ENCODE measurements at places on chromosomes 3 and 15.

GRCh38 chr3:141682007-141682406, 56.1 kb upstream of the RNF7 start:
- no peak for DNase-seq

DNA sequence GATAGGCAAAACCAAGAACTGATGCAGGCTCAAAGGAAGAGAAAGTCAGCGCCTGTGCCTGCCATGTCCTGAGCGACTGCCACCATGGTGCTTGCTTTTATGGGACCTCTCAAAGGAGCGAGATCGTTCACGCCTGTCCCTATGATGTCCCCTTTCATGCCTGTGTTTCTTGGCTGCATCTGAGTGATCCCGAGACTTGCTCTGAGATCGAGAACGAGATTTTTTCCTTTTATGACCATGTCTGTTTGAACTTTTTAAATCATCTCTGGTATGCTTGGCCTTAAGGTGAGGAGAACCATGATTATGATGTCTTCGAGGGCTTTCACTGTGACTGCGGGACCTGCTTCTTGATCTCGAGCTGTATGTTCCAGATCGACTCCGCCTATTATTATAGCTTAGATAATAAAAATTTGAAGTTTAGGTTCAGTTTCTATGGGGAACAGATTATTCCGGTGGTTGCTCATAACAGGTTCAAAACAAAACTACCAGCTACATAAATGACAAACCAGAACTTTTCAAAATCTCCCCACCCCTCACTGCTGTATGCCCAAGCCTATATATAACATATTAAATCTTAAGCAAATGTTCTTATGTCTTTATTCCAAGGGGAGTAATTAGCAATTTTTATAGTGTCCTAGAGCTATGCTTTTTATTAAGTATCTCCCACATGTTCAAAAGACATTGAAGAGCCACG, 11.6 kb downstream of the CCNL1 start:
- no peak for DNase-seq

GRCh38 chr15:47412802-47413201, 304.5 kb upstream of the SEMA6D start:
- DNase-seq: no peak

DNA sequence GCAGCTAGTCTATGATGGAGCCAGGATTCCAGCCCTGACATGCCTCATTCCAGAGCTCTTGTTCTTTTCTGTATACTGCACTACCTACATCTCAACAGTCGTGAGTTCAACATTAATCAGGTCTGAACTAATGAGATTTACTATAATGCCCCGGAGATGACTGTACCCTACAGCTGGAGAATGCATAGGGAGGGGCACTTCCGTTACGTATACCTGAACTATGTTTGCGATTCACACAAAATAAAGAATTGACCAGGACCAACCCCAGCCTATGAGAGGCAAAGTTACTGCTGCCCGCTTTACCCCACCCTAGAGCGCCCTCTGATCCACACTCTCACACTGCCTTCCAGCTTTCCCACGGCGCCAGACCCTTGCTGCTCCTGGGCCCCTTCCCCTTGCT, 97.0 kb downstream of the IGF2BP2 start:
- DNase-seq: no peak

- DNase-seq: no peak
Observed at GRCh38 chr3:63413523-63413922, 135.4 kb downstream of the SYNPR start.

DNA sequence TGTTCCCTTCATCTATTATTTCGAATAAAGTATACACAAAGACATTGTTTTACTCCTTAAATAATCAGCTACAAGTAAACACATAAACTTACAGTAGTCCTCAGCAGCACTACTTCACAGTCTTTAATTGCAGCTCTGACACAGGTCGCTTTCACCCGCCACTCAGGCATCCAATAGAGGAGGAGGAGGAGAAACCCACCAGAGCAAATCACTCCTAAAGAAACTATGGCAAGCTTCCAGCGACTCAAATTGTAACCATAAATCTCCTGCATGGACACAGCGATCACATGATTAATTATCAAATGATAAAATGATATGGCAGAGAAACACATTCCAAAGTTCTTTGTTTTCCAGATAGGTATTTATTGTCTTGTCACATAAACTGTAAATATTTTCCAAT, 26.2 kb downstream of the ATP13A3 start:
- no peak for DNase-seq

DNA sequence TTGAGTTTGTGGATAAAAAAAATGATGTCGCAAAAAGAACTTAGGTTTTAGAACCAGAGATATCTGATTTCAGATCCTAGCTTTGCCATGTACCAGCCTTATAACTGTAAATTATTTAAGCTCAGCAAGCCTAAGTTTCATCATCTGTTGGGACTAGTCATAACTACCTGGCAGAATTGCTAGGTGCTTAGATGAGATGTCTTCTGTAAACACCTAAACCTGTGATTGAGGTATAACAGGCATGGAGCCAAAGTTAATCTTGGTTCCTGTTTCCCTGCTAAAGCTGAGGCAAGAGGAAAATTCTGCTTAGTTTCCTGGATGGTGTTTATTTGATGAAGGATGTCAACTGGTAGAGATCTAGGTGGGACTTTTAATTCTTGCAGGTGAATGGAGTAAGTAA, 331.3 kb upstream of the RBMS3 start:
- DNase-seq: no peak

DNA sequence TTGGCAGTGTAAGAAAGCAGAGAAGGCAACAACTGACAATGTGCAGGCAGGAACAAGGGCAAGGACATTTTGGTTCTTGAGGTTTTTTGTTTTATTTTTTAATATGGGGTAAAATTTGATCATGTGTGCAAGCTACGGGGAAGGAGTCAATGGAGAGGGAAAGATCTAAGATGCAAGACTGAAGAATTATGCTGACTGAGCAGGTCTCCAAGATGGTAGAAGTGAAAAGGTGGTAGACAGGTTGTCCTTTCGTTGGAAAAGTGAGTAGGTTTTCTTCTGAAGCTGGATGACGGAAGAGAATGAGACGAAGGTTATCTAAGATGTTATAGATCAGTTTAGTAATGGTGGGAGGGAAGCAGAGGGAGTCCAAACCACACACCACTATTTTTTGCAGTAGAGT, 4.2 kb downstream of the CD47 start:
- DNase-seq: no peak

GRCh38 chr15:59528961-59529402, 82.6 kb upstream of the GCNT3 start:
- DNase-seq: peak; percentile 74

DNA sequence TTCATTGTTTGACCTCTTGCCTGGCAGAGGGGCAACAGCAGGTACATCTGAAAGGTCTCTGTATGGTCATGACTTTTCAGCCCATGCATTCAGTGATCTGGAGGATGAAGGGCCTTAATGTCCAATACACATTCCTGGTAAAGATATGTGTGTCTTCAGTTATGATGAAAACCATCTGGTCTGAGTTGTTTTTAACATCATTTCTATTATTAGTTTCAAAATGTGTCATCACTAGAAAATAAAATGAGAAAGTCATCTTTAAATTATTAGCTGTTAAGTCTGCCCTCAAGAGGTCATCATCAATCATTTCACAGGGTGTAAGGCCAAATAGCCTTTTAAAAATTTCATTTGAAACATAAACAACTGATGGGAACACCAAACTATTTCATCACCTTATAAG, 92.1 kb upstream of the PLSCR4 start:
- DNase-seq: no peak

DNA sequence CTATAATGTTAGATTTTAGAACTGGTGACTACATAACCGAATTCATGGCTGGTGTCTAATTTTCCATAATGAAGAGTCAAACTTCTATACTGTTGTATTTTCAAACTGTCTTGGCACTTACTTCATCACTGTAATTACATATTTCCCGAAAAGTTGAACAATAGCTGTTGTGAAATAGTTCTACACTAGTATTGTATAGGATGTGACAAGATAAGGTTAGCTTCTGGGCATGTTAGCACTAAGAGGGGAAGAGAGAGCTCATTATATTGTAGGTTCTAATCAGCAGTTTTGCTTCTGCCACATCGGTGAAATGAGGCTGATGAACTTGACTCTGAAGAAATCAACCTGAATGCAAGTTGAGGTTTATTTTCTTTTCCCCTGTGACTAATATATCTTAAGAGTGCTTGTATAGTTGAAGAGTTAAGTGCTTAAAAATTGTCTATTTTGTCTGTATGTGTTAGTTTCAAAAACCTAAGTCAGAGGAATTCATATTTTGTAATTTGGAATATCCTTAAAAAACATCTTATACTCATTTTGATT, 8.9 kb downstream of the GYG1 start:
- DNase-seq: peak; percentile 25

- peak; percentile 20 for DNase-seq
Observed at GRCh38 chr3:94036909-94037507, 8.6 kb upstream of the STX19 start.

DNA sequence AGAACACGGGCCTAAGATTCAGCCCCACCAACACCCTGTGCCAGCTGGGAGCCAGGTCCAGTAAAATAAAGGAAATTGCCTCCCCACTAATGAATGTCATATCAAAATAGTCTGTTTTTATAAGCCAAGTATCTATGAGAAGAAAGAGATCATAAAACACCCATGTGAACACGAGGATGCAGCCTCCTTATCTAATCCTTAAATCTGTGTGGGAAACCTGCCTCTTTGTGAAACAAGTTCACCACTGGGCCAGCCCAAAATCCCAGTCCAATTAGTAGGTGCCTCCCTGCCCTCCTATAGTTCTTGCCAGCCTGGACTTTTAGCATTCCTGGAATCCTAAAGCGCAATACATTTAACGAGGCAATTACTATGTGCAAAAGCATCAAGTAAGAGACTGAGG, 42.0 kb downstream of the SCAPER start:
- DNase-seq: no peak

GRCh38 chr15:90868261-90868689, at the start of gene FURIN:
FURIN (plus strand) TSS chr15:90868588; CDS start chr15:90875741, 7,153 bp downstream.
- DNase-seq: no peak

DNA sequence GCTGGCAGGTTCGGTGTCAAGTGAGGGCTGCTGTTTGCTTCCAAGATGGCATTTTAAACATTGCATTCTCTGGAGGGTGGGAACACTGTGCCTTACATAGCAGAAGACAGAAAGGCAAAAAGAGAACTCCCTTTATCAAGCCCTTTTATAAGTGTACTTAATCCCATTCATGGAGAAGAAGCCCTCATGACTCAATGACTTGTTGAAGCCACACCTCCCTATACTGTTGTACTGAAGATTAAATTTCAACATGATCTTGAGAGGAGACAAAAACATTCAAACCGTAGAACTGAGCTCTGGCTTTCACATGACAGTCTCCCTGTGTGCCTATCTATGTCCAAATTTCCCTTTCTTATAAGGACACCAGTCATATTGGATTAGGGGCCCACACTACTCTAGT, 443.4 kb upstream of the CDIN1 start:
- no peak for DNase-seq

DNA sequence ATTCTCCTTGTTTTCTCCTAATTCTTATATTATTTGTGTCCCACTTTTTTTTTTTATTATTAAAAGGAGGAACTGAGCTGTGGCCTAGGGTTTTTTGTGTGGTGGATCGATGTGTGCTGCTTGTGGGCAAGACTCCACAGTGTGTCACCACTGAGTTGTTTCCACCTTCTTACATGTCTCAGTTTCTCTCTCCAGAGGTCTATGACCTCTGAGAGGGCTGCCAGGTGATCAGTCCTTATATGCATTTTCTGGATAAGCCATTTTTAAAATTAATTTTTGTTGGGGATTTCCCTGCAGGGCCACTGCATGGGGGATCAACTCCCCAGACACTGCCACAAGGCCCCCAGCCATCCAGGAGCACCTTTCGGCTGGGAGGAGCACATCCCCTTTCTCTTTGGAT, 27.8 kb downstream of the IQCF6 start:
- no peak for DNase-seq

- no peak for DNase-seq
Observed at GRCh38 chr3:22007368-22007767, 256.4 kb upstream of the ZNF385D start.

DNA sequence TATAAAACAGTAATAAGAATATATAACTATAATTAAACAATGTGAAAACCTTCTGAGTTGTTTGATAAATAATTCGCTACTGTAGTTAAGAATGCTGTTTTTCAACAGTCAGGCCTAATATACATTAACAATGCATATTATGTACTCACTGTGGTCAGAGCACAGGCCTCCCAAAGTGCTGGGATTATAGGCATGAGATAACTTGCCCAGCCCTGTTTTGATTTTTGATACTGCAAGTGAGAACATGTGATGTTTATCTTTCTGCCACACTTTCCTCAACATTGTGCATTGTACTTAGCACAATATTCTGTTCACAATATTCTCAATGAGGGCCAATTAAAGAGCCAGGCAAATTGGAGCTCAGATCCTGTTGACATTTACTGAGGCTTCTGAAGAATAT, 274.5 kb upstream of the RARB start:
- no peak for DNase-seq
